ENCODE measurements at places on chromosomes 13 and 19.
A peak's percentile ranks its signal among the peaks of the same experiment; 100 is the strongest.

GRCh38 chr19:49132974-49133609, 13.7 kb downstream of the PPFIA3 start:
- no peak for DNase-seq

DNA sequence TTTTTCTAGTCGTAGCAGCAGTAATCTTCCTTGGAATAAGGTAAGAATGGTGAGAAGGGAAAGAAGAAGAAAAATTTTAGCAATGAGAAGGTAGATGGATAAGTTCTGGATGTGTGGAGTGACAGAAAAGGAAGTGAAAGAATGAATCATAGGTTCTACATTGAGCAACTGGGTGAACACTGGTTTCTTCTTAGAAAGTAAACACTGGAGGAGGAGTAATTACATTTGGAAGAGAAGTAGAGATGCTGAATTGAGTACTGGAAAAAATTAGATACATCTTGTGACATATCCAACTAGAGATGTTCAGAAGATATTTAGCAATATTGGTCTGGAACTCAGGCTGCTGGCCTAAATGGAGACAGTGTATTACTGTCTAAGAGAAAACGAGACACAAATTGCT, 148.5 kb downstream of the GPC5 start:
- no peak for DNase-seq

DNA sequence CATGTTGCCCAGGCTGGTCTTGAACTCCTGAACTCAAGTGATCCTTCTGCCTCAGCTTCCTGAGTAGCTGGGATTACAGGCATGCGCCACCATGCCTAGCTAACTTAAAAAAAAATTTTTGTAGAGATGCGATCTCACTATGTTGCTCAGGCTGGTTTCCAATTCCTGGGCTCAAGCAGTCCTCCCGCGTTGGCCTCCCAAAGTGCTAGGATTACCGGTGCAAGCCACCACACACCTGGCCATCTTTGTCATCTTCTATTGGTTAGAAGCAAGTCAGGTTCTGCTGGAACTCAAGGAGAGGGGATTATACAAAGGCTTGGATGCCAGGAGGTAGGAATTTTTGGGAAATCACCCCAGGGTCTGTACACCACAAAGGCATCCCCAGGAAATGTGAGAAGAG, 25.2 kb downstream of the TNFSF14 start:
- DNase-seq: no peak

- peak; percentile 56 for DNase-seq
Observed at GRCh38 chr19:32570081-32570785, 10.8 kb upstream of the PDCD5 start.

- no peak for DNase-seq
Observed at GRCh38 chr13:77213644-77214043, 113.2 kb downstream of the MYCBP2 start.

GRCh38 chr19:32313569-32314265, 31.7 kb upstream of the ZNF507 start:
- no peak for DNase-seq

GRCh38 chr13:106566641-106567473, 1.1 kb downstream of the ARGLU1 start:
- peak; percentile 80 for DNase-seq

DNA sequence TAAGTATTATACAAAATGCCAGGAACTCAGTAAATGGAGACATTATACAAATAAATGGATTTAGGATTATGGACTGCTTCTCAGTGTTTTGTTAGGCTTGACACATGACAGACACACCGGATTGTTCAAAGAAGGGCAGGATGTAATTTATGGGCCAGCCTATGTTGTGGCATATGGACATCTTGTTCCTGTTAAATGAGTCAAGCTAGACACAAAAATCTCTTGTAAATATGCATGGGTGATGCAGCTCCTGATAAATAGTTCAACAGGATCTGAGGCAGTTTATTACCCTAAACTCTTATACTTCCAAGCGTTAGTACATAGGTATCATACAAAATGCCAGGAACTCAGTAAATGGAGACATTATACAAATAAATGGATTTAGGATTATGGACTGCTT, 502.3 kb downstream of the TBC1D4 start:
- no peak for DNase-seq

DNA sequence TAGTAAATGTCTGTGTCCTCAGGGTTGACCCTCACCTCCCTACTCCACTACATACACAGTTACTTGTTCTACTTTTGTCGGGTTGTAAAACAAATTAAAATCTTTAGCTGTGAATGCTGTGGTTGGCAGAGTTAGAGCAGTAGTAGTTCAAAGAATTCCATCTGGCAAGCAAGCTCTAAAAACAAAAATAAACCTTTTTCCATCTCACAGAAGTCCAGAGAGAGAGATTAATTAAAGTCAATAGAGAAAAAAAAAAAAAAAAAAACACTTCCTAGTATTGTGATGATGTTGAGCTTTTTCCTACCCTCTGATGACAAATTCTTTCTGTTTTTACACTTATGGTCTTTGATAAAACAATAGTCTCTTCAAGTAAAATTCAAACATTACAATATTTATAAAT, 338.4 kb downstream of the PCDH17 start:
- DNase-seq: no peak

DNA sequence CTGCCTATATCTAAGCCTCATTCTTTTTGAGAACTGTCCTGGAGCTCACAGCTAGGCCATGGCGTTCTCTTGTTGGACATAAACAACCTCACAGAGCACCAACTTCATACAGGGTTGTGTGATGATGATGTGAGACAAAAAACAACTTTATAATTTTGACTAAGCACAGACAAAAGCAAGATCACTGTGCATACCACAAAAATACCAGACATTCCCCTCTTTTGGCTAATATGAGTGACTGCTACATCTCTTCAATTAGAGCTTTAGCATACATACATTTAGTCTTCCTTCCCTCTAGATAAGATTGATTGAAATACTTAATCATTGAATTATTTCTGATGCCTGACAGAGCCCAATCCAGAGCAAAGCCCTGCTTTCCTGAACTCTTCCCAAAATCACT, 8.3 kb downstream of the MAB21L1 start:
- no peak for DNase-seq

DNA sequence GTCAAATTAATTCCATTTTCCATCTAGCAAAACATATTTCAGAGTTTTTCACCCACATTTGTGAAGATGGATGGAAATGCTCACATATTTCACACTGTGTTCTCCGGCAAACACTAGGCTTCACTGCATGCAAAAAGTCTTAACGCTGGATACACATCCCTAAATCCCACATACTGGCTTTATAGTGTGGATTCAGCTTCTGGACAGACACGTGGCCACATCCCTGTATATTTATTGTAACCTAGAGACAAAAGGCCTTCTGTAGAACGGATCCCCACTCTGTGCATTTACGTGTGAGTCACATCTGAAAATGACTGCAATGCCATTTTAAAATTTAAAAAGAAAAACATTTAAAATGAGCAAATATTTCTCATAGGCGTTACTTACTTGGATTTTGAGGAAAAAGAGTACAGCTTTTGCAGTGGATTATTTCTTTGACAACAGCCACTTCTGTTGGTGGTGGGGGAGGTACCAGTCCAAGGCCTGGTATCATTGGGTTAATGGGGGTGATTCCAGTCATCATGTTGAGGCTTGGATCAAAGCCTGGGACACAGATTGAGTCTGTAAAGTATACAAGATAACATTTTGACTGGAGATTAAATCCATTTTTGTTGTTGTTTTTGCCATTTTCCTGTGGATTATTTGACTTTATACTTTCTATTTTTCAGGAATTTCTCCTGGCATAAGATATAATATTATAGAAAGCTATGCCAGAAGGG, 337.7 kb downstream of the DNAJC15 start:
- no peak for DNase-seq

DNA sequence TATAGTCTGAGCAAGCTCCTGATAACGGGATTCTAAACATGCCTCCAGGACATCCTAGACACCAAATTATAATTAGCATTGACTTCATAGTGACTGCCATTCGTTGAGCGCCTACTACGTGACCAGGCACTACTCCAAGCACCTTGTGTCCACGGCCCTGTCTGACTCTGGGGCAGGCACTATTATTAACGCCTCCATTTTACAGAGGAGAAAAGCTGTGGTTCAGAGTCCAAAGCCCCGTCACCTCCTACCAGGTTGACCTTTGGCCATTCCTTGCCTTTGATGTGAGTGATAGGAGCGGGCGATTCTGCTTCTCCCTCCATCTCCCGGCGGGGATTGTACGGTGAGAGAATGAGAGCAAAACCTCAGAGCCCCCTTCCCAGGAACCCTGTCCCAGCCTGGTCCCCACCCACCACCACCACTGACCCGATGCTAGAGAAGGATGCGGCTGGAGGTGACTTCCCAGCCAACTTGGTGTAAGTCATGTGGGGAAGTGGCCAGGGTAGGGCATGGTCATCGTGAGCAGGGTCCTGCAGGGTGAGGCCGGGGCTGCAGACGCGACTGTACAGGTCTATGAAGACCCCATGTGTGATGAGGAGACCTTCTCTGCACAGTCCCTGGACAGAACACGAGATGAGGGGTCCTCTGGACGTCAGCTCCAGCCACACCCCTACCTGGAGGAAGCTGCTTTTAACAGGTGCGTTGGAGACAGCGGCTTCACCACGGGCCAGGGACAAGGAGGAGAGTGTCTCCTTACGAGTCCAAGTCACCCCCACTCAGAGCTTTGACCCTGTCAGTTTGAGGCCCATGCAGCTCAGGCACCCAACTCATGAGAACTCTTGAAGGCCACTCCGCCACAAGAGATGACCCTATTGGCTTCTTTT, at the start of gene IGSF23:
Gene IGSF23, plus strand, starts transcription at position 269 of the 884 bp plus-strand sequence. Its CDS starts 83 bp downstream, at position 352.
- DNase-seq: no peak

GRCh38 chr13:28010046-28010445, 21.6 kb upstream of the URAD start:
- no peak for DNase-seq

DNA sequence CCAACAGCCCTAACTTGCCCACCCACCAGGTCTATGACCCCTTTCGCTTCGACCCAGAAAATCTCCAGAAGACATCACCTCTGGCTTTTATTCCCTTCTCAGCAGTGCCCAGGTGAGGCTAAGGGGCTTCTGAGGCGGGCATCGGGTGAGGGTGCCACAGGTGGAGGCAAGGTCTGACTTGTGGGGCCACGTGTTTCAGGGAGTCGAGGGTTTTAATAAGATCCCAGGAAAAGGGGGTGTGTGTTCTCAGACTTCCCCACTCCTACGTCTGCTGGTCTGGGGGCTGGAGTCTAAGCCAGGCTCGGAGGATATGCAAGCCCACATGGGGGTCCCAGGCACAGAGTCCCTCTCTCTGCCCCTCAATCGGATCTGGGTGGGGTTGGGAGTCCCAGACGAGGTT, 30.9 kb upstream of the CYP4F8 start:
- DNase-seq: no peak

DNA sequence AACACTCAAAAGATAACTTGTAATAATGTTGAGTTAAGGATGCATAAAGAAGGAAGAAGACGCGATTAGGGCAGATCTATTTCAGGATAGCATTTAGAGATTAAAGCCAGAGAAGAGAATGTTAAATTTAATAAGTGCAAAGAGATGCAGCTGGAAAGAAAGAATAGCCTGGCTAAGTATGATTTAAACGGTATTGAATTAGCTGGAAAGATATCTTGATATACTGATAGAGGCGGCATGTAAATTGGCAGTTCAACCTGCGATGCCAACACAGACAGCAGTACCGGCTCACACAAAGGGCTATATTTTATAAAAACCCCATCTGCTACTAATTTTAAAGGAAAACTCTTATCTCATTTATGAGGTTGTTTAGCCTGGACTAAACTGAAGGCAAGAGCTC, 121.4 kb downstream of the ENOX1 start:
- no peak for DNase-seq

DNA sequence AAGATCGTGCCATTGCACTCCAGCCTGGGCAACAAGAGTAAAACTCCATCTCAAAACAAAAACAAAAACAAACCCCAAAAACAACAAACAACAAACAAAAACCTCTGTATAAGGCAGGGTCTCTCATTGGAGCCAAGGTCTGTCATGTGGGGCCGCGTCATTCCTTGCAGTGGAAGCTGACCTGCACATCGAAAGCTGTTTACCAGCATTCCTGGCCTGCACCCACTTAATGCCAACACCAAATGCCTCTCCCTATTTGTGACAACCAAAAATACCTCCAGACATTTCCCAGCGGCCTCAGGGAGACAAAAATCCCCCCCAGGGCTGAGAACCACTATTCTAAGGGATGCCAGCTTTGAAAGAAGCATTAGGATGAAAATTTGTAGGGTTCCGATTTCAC, 1.2 kb downstream of the CPAMD8 start:
- no peak for DNase-seq
